Activated CD8-positive, alpha-beta T cell treated with anti-CD3 and anti-CD28 coated beads, Interleukin-2, amount 10 ng/mL, durations not matched to agents 7 days and 5 days (primary cell): ENCODE measurements at places on chromosomes 6 and 20. TPM values are rescaled to one million over a fixed set of nuclear protein-coding genes. Genes with fewer than 3 reads are reported as not detected.

RARS2 gene
- total RNA-seq: 21.4 TPM

THBD gene
- total RNA-seq: not detected

GRCh38 chr6:116059713-116060571 lies 749 bp downstream of the FRK start:
- DNase-seq: no peak

DNA sequence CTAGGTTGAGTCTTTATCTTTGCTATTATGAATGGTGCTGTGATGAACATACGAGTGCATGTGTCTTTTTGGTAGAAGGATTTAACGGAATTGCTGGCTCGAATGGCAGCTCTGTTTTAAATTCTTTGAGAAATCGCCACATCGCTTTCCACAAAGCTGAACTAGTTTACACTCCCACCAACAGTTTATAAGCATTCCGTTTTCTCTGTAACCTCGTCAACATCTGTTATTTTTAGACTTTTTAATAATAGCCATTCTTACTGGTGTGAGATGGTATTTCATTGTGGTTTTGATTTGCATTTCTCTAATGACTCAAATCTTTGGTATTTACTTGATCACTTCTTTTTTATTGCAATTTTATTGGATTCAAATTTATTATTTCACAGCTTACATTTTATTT lies 117.4 kb upstream of the HDGFL1 start:
- DNase-seq: no peak
